ENCODE measurements at places on chromosomes 13 and 19.

GRCh38 chr13:24630121-24630520 is 50.1 kb upstream of the ATP12A start:
- DNase-seq = no peak

DNA sequence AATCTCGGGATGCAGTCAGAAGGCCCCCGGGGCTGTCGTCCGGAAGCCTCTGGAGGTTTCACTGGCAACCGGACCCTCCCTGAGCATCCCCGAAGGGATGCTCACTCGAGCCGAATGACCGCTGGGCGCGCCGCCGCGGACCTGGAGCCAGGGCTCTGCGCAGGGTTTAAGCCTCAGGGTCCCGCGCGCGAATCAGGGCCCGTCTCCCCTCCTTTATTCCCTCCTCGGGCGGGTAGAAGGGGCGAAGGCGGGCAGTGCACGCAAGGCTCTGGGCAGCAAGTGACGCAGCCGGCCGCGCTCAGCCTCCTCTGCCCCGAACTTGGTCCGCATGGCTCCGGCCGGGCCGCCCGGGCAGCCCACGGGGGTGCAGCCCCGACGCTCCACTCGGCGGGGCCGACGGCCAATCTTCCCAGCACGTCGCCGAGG is 572 bp downstream of the SHISA2 start:
- DNase-seq = no peak

DNA sequence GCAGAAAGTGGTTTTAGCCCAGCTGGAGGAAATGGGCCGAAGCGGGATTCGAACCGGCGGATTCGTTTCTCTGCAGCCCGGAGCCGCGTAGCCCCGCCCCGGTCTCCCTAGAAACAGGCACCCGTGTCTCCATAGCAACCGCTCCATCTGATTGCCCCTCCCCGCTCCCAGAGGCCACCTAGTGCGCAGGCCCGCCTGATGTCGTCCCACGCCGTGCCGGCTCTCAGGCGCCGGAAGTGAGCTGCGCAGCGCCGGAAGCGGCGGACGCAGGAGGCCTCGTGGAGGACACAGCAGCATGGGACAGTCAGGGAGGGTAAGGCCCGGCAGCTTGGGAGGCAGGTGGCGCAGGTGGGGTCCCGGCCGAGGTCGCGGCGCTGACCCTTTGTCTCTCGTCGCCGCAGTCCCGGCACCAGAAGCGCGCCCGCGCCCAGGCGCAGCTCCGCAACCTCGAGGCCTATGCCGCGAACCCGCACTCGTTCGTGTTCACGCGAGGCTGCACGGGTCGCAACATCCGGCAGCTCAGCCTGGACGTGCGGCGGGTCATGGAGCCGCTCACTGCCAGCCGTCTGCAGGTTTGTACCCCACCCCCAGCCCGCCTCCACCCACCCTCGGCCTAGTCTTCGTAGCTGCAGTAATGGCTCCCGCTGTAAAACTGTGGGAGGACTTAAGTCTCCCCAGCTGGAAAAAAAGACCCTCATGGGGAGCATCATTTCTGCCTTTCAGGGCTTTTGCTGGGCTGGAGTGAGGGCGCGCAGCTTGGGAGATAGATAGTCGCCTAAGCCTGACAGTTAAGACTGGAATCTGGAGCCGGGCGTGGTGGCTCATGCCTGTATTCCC is at the start of gene PPAN:
Gene PPAN, plus strand, starts transcription at position 263 of the 837 bp plus-strand sequence. Its CDS starts 33 bp downstream, at position 296.
- DNase-seq = peak; percentile 99

- peak; percentile 90 for DNase-seq
Observed at GRCh38 chr19:531009-531752, 379 bp upstream of the CDC34 start.

DNA sequence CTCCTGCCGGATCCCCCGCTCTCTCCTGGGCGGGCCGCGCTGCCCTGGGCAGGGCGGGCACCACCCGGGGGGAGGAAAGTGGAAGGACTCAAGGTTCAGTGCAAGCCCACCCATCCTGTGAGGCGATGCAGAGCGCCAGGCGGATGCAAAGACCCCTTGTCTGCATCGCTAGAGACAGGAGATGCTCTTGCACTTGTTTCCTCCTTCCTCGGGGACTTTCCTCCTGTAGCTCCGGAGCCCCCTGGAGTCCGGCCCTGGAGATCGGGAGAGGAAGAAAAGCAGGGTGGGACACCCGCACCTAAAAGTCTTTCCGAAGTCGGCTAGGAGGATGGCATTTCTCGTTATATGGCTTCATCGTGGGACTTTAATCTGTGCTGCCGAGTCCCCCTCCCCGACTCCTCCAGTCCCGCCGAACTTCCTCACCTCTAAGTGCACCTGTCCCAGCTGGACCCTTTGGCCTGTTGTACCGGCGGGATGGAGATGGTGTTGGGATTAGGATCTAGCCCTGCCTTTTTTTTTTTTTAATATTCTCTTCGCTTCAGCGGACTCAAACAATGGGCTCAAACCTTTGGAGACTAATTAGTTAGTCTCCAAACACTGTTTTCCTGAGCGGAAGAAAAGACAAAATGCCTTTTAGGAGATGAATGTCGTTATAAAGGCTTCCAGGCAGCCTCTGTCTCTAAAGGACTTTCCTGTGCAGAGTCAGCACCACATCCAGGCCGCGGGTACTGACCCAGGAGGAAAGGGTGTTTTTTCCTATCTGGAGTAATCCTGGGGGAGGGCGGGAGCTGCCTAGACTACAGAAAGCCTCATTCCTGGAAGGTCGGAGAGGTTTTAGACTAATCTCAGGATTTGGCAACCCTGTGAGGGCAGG is 725 bp downstream of the FAM124A start:
- DNase-seq = no peak

DNA sequence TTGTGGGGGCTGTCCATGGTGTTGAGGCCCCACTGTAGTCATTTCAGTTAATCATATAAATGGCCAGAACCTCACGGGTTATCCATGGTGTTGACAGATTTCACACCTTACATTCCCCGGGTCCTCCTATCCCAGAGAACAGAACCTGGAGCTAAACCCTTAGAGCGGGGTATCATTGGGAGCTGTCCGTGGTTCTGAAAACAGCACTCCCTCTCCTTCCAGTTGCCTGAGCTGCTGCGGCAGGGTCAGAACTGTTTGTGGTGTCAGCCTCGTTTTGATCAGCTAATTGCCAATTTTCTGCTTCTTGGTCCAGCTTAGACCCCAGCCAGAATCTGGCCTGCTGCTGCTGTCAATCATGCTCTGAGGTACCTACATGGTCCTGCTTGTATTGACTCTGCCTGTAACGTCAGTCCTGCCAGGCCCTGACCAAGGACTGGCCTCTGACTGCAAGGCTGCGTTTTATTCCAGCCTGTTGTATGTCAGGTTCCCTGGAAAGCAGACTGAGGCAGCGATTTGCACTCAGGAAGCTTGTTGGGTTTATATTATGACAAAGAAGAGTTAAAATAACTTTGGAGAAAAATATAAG is 55.8 kb upstream of the KCTD15 start:
- DNase-seq = peak; percentile 26

DNA sequence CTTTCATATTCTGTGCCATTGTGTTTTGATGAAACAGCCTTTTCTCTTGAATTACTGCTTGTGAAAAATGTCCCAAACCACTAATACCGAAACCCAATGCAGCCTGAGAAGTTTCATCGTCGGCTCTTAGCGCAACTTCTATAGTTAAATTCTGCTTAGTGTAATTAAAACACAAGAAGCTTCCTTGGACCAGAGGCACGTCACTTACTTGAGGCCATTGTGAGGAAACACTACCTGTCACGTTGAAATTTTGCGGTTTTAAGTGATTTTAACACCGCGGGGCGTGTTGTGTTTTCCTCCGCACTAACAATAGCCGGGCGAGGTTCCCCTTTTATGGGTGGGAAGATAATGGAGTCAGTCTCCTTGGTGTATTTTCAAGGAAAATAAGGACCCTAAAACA is 70.9 kb downstream of the GGACT start:
- DNase-seq = peak; percentile 37

DNA sequence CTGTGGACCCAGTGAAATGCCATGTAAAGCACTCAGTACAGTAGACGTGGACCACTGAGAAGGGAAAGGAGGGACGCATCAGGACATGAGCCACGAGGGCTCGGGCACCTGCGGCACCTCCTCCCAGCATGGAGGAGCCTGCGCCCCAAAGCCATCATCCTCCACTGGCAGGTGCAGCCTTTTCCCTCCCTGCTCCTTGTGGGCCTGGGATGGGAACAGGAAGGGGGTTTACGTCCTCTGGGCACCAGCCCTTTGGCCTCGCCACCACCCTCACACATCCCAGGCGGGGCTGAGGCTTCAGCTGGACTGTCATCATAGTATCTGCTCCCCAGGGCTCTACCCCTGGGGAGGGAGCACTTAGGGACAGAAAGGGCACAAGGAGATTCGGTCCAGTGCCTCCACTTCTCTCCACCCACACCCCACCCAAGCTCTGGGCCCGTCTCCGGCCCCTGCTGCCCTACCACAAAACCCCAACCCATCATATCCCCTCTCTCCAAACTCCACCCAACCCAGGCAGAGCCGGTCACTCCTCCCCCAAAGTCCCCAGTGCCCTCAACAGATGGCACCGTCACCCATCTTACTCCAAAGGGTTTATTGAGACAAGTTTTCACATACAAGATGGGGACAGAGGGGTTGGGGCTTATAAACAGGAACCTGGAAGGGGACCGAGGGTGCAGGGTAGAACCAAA is 2.2 kb upstream of the PRKD2 start:
- DNase-seq = no peak

GRCh38 chr13:113275387-113275786 is 21.7 kb upstream of the LAMP1 start:
- DNase-seq = peak; percentile 43

- no peak for DNase-seq
Observed at GRCh38 chr19:29273000-29273640, 60.2 kb upstream of the UQCRFS1 start.

- DNase-seq = no peak
Observed at GRCh38 chr13:23744315-23744714, 144.9 kb downstream of the MIPEP start.

GRCh38 chr13:24307211-24308067 is 1.9 kb upstream of the C1QTNF9 start:
- DNase-seq = no peak

GRCh38 chr19:39403331-39404312 is 3.0 kb upstream of the ZFP36 start:
- DNase-seq = peak; percentile 99

DNA sequence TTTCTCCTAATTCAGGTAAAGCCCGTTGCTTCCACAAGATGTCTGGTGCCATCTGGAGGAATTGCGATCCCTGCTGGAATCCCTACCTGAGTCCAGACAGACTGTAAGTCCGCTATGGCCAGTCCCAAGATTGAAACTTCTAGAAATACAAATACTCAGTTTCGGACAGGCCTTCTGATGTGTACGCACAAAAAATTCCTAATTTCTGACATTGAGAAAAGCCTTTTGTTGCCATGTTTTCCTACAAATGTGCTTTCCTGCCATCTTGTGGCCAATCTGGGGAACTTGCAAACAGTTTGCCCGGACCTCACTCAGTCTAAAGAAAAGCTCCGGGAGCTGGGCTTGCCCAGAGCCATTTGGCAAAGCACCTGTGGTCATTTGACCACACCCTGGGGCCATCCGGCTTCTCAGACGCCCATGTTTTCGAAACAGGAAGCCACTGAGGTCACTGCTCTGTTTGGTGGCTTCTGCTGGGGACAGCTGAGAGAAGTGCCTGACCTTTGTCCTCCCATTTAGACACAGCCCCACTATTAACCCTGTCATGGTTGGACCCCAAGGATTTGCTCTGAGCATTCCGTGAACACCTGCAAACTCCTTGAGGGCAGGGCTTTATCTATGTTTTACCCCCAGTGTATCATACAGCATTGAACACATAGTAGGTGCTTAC is 79.4 kb downstream of the SLC15A1 start:
- DNase-seq = peak; percentile 58

DNA sequence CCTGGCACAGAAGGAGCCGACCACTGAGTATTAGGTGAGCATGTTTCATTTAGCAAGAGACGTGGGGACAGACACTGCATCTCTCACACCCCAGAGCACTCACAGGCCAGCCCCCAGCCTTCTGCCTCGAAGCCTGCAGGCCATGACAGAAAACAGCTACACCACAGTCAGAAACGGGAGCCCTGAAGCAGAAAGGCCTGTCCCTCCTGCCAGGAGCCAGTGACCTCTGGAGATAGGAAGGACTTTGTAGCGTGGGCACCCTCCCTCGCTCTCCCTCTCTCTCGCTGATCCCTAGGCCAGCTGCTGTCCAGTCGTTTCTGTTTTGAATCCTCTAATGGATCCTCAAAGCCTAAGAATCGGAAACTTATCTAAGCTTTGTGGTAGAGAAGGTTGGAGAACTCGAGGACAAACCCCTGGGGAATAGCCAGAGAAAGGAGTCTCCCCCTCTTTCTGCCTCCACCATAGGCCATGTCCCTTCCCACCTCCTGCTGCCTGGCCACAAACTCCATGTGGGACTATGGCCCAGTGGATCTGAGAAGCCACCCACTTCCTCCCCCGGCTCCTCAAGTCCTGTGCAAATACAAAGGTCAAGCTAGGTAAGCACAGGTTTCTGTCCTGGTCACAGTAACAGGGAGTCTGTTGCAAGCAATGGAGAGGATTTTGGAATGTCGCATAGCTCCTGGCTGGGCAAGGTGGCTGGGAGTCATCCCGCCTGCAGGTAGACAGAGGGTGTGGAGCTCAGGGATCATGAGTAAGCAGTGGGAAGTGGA is 95.1 kb downstream of the NUFIP1 start:
- no peak for DNase-seq

- DNase-seq = no peak
Observed at GRCh38 chr19:5711025-5711424, 8.9 kb downstream of the LONP1 start.

DNA sequence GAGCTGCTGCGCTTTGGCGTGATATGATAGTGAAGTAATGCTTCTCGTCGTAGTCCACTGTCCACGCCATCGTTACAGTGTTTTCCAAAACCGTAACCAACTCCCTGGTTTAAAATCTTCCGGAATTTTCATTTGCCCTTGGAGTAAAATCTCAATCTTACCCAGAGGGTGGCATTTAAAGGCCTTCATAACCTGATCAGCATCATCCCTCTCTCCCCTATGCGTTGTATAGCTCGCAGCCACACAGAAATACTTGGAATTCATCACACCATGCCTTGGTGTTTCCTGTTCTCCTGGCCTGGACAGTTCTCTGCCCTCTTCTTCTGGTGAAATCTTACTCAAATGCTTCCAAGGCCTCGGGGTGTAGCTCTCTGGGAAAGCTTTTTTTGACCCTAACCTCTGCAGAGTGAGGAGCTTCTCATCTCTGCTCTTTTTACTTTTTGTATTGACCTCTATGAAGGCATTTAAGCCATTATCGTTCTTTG is 839 bp downstream of the MPHOSPH8 start:
- no peak for DNase-seq

DNA sequence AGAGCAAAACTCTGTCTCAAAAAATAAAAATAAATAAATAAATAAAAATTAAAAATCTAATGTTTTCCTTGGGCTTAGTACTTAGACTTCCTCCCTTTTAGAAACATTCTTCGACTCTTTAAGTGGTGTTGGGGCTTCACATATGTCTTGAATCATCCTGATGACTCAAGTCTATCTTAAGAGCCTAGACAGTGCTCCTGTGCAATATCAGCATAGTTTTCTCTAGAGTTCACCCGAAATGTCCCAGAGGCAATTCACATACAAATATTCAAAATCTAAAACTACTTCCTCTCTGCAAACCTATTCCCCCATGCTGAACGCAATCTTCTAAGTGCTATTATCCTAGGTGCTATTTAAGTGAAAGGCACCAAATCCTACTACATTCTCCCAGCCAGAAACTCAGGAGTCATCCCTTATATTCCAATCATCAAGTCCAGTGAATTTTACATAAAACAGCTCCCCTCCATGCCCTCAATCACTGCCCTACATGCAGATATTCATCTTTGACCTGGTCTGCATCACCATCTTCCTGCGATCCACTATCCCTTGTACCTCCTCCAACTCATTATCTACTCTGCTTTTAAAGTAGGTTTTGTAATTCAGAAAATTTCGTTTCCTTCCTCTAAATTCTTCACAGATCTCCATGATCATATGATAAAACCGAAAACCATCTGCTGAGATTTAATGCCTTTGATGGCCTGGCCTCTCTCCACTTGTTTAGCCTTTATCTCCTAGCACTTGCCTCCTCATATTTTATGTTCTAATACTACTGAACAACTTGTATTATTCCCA is 102.7 kb downstream of the ELF1 start:
- no peak for DNase-seq
